Gastrocnemius medialis (tissue), 4 donors: ENCODE measurements at places on chromosomes 2 and 18.

DNA sequence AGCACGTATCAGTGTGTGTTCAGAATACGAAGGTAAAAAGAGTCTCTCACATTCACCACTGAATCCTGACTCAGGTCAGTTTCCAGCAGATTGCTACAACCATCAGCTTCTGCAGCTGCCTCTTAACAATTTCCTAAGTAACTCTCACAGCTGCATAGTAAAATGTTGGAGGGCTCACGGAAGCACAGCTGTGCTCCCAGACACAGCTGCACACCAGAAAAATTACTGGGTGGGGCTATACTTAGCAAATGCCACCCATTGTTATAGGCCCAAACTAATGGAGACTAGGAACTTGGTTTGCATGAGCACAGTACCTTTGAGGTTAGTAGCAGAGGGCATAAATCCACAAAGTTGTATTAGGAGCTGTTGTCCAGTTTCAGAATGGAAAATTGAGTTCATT, 153.9 kb upstream of the ERBB4 start:
- no peak for DNase-seq

DNA sequence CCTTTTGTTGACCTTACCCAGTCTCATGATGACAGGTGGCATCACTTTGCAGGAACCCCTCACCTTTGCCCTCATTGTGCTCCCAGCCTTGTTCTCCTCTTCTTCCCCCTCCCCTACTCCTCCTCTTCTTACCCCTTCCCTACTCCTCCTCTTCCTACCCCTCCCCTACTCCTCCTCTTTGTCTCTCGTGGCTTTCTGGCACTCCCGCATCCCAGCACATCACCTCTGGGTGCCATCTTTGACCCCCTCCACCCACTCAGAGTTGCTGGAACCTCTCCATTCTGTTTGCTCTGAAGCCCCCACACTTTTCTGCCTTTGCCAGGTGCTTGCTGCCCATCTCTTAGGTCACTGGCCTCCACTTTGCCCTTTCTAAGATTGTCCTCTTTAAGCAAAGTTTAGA, 17.1 kb downstream of the UBE2F start:
- no peak for DNase-seq

DNA sequence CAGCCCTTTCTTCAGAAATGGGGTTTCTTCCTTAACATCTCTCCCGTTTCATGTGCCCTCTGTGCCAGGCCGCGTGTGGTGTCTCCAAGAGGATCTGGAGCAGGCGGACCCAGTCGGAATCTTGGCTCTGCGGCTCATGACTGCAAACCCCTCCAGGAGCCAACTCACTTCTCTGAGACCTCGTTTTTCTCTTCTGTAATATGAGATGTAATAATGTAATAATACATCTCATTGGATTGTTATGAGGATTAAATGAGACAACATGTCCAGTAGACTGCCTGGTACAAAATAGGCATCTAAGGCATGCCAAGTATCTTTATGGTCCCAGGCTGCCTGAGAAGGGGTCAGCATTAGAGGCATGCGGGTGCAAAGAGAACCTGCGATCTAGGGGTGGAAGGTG, 221.3 kb upstream of the REV1 start:
- no peak for DNase-seq

GRCh38 chr18:4260107-4260506, 195.0 kb downstream of the DLGAP1 start:
- no peak for DNase-seq

- no peak for DNase-seq
These were observed 421.0 kb downstream of the PARD3B start for GRCh38 chr2:204966245-204966644.

DNA sequence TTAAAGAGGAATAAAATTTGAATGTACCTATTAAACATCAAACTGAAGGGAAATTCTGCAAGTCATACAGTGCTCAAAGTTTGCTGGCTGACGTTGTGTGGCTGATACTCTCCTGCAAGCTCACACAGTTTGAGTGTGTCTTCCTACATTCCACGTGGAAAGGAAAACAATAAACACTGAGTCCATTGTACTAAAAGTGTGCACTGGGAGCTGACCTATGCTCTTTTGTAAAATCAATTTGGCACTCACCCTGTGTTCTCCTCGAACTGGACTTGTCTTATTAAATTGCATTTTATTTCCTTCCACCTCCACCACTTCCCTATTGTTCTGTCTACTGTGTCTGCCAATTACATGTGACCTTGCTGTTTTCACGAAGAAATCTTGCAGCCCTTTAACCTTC, 458.0 kb downstream of the CPS1 start:
- DNase-seq = no peak

DNA sequence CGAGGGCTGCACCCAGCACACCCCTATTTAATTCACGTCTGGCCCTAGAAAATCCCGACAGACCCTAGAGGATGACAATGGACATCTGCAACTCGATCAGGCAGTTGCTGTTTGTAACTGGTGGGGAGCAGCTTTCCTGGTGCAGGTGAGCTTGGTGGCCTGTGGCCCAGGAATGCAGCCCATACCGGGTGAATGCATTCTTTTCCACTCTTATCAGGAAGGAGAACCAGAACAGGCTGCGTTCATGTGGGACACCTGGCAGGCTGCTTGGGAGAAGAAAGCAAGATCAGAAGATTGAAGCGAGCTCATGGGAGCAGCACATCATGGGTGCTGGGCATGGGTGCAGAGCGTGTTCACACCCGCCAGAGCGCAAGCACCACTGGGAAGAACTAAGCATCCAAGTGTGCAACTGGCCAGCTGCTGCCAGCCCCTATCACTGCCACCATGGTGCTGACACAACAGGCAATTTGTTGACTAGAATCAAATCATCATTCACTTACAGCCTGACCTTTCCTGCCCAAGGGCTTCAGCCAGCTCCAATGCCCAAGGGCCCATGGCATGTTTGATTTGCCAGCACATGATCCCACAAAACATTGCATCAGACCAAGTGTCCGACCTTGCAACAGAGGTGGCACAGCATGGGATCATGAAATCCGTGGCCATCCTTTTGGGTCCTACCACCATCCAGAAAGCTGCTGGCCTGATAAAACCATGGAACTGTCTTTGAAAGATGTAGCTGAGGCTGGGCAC, 241.7 kb upstream of the ID2 start:
- DNase-seq = no peak

GRCh38 chr2:123771928-123772632, 253.0 kb upstream of the CNTNAP5 start:
- no peak for DNase-seq

DNA sequence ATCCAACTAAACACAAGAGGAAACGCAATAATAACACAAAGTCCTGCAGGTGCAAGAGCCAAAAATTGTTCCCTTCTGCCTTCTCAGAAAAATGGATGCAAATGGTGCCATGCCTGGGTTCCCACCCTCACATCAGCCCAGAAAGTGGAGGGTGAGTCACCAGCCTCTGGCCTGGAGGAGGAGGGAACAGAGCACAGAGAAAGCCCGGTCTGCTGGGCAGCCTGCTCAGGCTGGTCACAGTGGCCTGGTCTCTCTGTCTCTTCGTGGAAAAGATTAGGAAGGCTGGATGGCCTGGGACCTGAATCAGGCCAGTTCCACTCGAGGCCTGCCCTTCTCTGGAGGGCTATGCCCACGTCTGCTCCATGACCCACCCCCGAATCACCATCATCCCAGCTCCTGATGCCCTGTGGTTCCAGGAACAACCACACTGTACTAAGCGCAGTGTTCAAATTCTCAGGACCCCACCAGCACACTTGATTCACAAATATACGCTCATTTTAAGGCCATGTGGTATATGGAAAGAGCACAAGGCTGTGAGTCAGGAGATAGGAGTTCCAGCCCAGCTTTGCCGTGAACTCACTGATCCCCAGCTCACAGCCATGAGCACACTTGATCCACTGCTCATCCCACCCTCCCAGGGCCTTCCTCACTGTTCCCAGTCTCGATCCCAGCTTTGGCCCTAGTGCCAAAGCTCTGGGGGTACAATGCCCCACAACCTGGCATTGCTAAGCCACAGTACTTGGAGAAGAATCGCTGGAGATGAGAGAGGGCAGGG, 82.1 kb downstream of the ZBTB7C start:
- DNase-seq = no peak

GRCh38 chr2:16179701-16180416, 239.5 kb downstream of the MYCN start:
- no peak for DNase-seq

GRCh38 chr2:46711156-46711555, 204.4 kb downstream of the MCFD2 start:
- DNase-seq = no peak

GRCh38 chr2:171044416-171044815, 115.4 kb downstream of the GORASP2 start:
- no peak for DNase-seq

DNA sequence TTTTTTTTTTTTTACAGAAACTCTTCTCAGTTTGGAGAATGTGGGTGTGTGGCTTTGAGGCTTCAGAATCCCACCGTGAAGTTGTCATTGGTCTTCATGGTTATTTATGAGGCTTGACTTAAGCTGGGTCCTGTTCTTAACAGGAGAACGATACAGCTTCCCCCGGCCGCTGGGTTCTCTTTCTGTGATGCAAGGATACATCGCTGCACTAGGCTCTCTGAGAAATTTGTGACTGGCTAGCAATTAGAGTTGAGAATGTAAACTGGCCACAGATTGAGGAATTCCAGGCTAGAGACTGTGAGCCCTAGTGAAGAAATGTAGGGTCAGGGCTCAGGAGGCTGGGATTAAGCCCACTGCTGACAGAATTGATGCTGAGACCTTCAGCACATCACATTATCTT, 29.8 kb downstream of the MGAT5 start:
- no peak for DNase-seq

DNA sequence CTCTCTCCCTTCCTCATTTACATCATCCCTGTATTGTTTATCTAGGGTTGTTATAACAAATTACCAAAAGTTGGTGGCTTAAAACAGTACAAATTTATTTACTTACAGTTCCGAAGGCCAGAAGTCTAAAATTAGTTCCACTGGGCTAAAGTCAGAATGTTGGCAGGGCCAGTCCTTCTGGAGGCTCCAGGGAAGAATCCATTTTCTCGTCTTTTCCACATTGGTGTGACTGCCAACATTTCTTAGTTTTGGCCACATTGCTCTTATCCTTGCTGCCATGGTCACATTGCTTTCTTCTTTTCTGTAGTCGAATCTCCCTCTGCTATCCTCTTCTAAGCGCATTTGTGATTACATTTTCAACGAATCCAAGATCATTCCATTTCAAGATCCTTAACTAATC, 34.7 kb downstream of the ICOS start:
- no peak for DNase-seq

GRCh38 chr2:109402980-109403840, 210.6 kb downstream of the SEPTIN10 start:
- no peak for DNase-seq

DNA sequence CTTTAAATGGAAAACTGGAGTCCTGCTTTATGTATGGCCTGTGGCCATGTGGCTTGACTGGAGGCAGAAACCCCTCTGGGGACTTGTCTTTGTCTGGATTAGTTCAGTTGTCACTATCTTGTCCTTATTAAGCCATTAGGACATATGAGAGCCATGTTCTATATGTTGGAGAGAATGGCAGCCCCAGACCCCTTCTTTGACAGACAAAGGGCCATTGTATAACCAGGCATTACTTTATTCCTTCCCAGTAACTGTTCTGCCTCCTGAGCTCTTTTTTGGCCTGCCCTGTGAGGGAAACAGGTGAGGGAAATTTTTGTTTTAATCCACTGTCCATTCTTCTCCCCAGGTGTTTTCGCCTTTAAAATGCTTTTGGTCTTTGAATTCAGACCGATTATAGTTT, 43.3 kb downstream of the FSHR start:
- no peak for DNase-seq

DNA sequence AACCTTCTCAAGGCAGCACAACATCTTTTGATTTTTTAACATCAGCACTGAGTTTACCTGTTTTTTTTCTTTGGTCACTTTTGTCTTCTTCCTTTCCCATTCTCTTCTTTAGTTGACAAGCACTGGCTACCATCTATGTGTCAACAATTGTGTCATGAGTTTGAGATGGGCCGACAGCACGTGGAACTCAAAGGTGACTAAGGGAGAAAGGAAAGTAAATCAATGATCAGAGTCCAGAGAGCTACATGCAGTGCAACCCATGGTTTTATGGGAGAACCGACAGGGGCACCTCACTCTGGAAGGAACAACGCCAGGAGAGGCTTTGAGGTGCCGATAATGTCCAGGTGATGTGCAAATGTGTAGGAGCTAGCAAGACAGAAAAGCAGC, 755.5 kb downstream of the RNF144A start:
- no peak for DNase-seq

GRCh38 chr2:19208479-19209199, 149.8 kb downstream of the OSR1 start:
- DNase-seq = no peak

GRCh38 chr2:45606796-45607195, 4.3 kb downstream of the SRBD1 start:
- no peak for DNase-seq

DNA sequence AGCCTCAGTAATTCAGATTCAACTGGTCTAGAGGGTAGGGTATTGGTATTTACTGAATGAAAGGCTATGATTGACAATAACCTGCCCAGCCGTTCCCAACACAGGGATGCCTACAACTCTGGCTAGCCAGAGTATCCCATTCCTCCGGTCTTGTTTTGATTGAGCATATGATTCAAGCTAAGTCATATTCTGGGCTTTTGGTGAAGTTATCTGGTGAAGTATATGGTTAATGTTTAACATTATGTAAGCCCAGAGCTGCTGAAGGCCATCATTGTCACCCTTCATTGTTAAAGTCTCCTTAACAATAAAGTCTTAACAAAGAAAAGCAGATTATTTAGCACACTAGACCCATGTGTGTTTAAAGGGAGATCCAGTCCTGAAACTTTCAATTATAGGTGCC, 152.6 kb downstream of the EXOC6B start:
- DNase-seq = no peak

- no peak for DNase-seq
These were observed 2.1 kb downstream of the LBH start for GRCh38 chr2:30233271-30234009.

GRCh38 chr18:62788876-62789275, 73.5 kb downstream of the PHLPP1 start:
- DNase-seq = no peak

- no peak for DNase-seq
These were observed 32.0 kb upstream of the INHBB start for GRCh38 chr2:120313695-120314615.

DNA sequence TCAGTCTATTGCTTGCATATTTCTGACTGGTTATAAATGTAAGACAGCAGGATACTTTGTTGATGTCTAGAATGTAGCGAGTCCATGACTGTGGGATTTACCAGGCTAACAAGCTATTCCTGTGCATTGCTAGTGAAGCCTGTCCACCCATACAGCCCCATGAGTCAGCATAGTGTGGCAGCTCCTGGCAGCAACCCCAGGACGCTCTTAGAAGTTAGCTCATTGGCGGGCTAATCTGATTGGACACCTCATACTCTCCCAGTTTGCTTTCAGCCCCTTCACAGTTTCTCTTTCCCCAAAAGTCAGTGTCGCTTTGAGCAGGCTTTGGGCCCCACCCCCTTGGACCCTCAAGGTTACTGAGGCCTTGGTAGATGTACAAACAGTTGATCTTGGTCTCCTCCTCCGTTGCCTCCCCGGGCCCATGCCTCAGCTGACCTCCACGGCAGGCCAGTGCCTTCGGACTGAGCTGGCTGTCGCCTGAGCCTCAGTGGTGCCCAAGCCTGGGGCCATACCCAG, 48.0 kb downstream of the COA5 start:
- DNase-seq = no peak
